ENCODE measurements at places on chromosomes 2 and 18.

DNA sequence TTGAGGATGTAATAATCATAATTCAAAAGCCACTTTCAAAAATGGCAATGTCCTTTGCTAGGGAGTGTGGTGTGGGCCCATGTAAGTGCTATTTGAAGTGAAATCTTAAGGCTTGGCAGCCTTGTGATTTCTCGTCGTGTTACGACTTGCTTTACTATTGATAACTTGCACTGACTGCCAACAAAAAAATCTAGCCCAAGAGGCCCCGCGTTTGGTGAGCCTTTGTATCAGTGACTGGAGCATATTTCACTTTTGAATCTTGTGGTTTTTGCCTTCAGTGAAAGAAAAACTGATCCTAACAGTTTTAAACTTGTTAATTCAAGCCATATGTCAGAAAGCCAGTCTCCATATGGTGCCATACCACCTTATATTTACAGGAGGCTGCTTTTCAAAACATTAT lies 248.0 kb downstream of the TMEM182 start:
- DNase-seq = no peak

- no peak for DNase-seq
Measured at GRCh38 chr2:241576293-241576654, 17.7 kb downstream of the BOK start.

GRCh38 chr2:79713131-79713785 lies 200.4 kb downstream of the CTNNA2 start:
- DNase-seq = no peak

- no peak for DNase-seq
Measured at GRCh38 chr2:15049096-15049993, 416.8 kb downstream of the LRATD1 start.
